Esophagus squamous epithelium (tissue), 5 donors: ENCODE measurements at places on chromosomes 6 and 20.

GRCh38 chr20:51939259-51939585 is 136.9 kb upstream of the SALL4 start:
- no peak for DNase-seq

- DNase-seq: no peak
These were observed 191.2 kb upstream of the PREP start for GRCh38 chr6:105593805-105594671.

DNA sequence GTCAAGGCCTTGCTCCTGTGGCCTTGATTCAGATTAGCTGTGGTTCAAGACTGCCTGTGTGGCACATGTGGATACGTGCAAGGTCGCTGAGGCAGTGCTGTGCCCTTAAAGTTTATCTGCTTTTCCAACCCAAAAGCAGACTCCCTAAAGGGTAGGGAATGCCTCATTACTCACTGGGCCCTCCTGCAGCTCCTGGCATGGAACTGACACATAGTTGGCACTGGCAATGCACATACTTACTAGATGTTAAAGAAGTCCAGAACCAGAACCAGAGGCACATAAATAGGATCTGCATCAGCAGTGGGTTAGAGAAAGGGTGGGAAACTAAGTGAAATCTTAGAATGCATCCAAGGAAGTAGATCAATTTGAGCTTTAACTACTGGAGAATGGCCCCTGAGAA is 90.6 kb upstream of the MLN start:
- no peak for DNase-seq

DNA sequence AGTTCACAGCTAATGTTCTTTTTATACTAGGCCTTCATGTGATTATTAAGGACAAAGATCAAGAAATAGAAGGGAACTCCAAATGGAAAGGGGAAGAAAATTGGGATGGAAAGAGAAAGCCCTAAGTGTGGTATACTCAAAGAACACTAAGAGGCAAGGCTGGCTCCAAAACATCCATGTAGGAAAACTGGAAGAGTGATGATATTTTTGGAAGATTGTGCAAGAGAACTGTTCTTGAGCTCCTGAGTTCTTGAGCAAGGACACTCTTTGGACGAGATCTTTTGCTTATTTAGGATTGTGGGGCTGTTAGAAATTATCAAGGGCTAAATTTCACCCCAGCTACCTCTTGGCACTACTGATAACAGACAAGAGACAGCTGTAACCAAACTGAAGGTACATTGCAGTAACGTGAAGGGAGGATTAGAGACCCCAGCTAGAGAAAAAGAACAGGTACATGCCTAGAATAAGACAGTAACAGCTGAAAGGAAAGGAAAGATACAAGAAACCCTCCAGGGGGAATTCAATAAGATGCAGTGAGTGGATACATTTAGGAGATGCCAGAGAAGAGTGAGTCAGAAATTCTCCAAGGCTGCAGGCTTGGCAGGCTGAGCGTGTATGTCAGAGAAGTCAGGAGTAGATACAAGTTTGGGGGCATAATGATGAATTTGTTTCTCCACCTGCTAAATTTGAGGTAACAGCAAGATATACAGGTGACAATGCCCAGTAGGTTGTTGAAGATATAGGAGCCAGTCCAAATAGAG is 69.7 kb downstream of the CBLN4 start:
- no peak for DNase-seq

- DNase-seq: no peak
These were observed 224.2 kb downstream of the SYNDIG1 start for GRCh38 chr20:24693466-24694156.

DNA sequence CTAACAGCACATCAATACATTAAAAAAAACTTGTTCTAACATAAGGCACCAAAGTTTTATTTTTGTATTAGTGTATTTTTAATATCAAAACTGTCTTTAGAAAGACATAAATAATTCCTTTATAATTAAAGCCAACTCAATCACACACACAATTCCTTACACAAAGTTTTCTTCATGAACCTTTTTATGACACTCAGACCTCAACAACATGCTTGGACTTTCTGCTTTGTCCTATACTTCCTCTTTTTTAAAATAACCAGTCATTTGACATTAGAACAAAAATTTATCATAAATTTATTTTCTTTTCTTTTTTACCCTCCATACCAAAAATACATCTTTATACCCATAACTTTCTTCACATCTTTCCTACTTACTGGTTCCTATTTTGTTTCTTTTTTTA is 292.0 kb upstream of the ARID1B start:
- no peak for DNase-seq

GRCh38 chr20:32972181-32973076 is 31.8 kb downstream of the SUN5 start:
- peak; percentile 18 for DNase-seq

DNA sequence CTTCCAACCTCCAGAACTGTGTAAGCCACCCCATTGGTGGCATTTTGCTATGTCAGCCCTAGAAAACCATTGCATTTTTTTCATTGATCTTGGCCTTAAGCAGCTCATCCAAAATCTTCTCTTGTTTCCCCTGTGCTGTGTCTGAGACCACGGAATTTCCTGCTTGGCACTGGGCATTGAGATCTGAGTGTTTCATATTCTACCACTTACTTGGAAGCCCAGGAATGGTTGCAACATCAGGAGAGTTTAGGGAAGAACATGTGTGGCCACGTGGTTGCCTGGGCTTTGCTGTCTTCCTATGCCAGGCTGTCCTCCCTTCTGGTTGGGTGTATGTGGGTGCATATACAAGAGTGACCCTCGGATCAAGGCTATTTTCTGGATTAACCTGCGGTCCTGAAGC is 139.3 kb upstream of the PMEPA1 start:
- DNase-seq: no peak

- no peak for DNase-seq
These were observed 34.5 kb upstream of the NOL4L start for GRCh38 chr20:32619586-32619985.

GRCh38 chr20:42218621-42219374 is 600.6 kb upstream of the CHD6 start:
- no peak for DNase-seq

GRCh38 chr20:57996936-57997890 is 231.2 kb downstream of the ANKRD60 start:
- no peak for DNase-seq

GRCh38 chr6:25958700-25959162 is 3.9 kb upstream of the TRIM38 start:
- DNase-seq: no peak
